Karpas-422 (cell line): ENCODE measurements at places on chromosomes 7 and 10. TPM values are rescaled to one million over a fixed set of nuclear protein-coding genes. Genes with fewer than 3 reads are reported as not detected.

- DNase-seq: no peak
These were observed 20.9 kb downstream of the EBF3 start for GRCh38 chr10:129942936-129943715.

- no peak for DNase-seq
These were observed 103.6 kb upstream of the EGR2 start for GRCh38 chr10:62919776-62920175.

- DNase-seq: no peak
These were observed 8.8 kb upstream of the CRPPA start for GRCh38 chr7:16430133-16430532.

LIPJ gene
- total RNA-seq: not detected in 2 replicates

PROSER2 gene
- total RNA-seq: not detected in 2 replicates
